ENCODE measurements at places on chromosomes 11 and 22.

DNA sequence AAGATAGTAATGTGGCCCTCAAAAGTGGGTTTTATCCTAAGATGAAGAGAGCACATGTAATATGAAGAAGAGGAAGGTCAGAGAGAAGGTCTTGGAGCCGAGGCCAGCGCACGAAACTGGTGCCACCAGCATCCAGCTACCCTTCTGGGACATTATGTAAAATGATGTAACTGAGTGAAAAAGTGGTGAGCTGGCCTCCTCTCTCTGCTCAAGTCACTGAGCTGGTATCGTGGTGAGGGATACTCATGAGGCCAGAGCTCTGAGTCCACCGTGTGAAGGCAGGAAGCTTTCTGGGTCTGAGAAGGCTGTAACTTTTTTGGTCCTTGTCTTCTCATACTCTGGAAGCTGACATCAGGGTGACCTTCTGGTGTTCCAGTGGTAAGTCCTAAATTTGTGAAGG is 25.1 kb downstream of the RNF185 start:
- DNase-seq = no peak

GRCh38 chr11:32053151-32053888 is 37.6 kb upstream of the RCN1 start:
- no peak for DNase-seq

DNA sequence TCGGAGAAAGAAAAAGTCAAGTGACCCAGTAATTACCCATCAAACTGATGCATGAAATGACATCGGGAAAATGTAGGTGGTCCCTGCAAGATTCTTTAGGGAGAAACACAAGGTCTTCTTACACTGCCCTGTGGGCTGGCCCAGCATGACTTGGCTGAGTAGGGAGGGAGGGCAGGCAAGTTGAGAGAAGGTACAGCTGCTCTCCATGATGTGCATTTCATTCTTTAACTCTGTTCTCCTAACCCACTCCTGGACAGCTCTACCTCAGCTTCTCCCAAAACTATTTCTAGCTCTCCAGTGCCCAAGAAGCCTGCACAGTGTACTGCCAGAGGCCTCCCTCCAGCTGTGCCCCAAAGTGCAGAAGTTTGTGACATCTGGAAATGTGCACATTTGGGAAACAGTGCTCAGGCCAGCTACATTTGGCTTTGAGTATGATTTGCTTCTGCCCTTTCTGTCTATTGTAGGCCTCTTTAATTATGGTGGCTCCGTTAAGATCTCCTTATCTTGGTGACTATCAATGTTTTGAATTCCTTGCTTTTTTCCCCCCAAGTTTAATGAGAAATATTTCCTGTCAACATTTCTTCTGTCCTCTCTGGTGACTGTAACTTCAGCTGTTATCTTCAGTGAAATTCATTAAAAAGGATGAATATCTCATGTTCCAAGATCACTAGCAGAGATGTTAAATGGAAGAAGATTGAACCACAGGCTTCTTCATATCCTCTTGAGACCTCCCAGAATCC is 26.7 kb upstream of the PRSS23 start:
- no peak for DNase-seq

DNA sequence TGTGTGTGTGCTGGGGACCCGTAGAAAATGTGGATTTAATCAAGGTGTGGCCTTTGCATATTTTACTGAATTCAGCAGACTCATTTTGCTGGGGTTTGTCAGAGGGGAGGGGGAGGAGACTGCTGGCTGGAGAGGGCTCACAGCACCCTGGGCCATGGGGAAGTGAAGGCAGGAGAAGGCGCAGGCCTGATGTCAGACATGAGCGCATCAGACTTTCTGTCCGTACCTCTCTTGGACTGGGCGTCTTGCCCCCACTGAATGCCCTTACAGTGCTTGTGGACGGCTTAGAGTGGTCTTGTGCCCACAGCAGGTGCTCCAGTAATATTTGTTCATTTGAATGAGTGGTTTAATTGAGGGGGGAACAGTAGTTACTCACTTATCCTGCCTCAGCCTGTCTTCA is 75.2 kb downstream of the TEAD1 start:
- no peak for DNase-seq

DNA sequence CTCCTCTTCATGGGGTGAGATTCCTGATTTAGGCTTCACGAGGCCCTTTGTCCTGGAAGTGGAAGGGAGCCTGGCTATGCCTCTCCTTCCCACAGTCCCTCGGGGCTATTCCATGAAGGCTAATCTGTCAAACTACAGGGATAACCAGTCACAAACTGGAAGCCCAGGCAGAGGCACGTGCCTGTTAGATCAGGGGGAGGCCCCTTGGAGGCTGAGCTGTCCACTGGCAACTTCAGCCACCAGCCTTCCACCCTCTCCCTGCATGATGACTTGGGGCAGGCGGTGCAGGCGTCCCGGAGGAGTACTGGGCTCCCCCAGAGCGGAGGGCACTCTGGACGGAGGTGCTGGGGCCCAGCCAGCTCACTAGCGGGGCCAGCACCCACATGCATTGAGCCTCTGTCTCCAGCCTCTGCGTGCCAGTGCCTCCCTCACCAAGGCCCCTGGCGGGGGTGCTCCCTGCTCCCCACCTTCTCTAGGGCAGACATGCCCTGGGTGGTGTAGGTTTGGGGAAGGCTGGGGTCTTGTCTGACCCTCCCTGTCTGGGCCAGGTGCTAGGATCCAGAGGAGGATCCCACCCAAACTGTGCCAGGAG is 42.9 kb downstream of the WNT11 start:
- DNase-seq = no peak

- DNase-seq = no peak
Observed at GRCh38 chr11:82225930-82226329, 507.7 kb downstream of the FAM181B start.

DNA sequence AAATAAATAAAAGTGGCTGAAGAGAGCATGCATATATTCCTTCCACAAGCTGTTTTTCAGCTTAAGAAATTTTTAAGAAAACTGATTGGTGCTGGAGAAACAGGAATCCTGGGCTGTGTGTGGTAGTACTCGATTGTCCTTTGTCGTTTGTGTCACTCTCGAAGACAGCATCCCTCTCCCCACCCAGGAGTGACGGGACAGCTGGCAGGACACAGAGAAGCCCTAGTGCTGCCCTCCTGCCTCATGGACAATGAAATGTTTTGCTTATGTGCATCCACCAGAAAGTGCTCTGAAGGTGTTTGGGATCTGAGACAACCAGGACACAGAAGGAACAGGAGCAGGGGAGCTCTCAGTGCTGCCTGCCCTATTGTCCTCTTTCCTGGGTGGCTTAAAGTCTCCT is 12.8 kb downstream of the PLAAT4 start:
- DNase-seq = no peak

DNA sequence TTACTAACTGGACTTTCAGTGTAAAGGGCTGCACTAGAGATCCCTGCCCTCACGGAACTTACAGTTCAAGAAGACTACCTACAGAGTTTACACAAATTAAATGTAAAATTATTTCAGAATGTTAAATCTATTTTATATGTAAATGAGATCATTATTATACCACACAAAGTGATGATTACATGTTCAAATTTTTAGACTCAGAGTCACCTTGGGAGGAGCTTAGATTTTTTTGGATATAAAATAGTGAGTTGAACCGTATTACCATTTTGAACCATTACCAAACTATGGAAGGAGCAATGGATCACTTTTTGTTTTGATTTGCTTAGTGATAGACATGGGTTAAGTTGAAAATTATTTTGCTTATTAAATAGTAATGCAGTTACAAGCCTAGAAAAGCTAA is 1.6 kb downstream of the IPO7 start:
- DNase-seq = no peak

DNA sequence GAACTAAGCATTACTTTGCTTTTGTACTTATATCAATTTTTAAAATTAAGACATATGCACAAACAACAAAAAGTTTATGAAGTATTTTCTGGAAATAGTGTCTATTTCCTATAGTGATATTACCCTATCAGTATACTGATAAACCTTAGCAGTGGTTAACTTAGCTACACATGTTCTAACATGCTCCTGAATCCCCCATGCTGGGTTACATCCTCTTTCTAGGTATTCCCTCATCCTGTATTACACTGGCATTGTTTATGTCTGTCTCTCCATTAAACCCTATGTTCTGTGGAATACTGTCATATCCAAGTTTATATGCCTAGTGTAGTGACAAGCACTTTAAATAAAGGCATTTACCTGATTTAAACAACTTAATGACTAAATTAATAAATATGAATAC is 1.8 kb upstream of the FAR1 start:
- DNase-seq = no peak

- no peak for DNase-seq
Observed at GRCh38 chr22:37488337-37489135, 2.4 kb upstream of the MFNG start.

DNA sequence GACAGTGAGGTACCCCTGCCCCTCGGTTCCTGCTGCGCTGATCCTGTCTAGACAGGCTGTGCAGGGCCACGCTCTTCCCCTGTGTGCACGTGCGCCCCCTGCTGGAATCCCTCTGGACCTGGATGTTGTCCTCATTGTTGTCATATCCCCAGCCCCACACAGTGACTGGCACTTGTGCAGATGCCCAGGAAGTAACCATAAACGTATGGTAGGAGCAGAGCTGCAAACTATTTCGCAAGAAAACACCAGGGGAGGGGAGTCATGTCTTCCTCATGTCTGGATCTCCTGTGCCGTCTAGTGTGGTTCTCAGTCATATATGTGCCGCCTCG is 114.7 kb downstream of the CRYBB2 start:
- DNase-seq = peak; percentile 35

DNA sequence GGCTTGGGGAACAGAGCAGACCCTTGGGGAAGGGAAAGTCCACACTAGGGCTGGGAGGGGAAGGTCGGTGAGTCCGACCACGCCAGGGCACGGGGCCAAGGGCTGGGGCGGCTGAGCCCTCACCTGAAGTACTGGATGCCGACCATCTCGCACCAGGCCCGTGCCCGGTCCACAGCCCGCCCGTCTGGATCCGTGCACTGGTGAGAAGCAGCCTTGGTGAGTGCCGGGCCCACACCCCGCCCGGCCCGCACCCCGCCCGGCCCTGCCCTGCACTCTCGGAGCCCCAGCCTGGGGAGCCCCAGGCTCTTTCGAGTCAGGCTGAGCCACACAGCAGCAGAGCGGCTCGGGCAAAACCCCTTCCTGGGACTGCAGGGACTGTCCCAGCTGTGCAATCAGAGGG is 1.9 kb upstream of the BAIAP2L2 start:
- DNase-seq = no peak

- no peak for DNase-seq
Observed at GRCh38 chr11:95831198-95831883, 41.0 kb downstream of the CEP57 start.

GRCh38 chr11:77771135-77771534 is 49.4 kb downstream of the RSF1 start:
- no peak for DNase-seq

- no peak for DNase-seq
Observed at GRCh38 chr22:45376703-45377102, 36.7 kb downstream of the SMC1B start.

GRCh38 chr22:31957970-31958594 is 13.7 kb downstream of the YWHAH start:
- DNase-seq = no peak

DNA sequence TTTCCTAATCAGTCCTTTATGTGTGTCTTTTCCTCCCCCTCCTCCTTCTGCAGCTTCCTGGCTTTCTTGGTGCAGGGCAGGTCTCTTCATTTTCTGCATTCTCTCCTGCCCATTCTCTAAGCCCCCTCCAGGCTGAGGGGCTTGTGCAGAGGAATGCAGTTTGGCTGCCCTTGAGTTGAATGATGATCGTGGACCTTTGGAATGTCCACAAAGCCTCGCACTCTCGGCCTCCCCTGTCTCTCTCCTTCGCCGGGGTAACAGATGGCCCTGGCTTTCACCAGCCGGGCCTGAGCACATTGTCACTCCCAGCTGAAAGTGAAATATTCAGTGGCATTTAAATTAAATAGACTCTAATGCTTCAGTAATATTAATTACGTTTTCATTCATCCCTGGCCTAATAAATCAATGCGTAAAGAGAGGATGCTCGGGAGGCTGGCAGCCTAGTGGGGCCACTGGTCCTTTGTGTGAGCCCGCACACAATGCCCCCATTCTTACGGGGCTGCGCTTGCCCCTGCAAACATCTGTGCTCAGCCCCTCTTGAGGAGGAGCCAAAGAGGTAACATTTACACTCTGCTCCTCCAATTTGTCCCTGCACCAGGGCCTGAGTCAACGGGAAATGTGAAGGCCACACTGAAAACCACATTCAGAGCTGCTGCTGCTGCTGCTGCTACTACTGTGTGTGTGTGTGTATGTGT is 64.9 kb upstream of the PAX6 start:
- DNase-seq = no peak

- DNase-seq = no peak
Observed at GRCh38 chr22:37684803-37685615, 1.1 kb upstream of the NOL12 start.

Data from NCI-H1930 (cell line).